ENCODE measurements at places on chromosomes 3 and 15.
A peak's percentile ranks its signal among the peaks of the same experiment; 100 is the strongest.

DNA sequence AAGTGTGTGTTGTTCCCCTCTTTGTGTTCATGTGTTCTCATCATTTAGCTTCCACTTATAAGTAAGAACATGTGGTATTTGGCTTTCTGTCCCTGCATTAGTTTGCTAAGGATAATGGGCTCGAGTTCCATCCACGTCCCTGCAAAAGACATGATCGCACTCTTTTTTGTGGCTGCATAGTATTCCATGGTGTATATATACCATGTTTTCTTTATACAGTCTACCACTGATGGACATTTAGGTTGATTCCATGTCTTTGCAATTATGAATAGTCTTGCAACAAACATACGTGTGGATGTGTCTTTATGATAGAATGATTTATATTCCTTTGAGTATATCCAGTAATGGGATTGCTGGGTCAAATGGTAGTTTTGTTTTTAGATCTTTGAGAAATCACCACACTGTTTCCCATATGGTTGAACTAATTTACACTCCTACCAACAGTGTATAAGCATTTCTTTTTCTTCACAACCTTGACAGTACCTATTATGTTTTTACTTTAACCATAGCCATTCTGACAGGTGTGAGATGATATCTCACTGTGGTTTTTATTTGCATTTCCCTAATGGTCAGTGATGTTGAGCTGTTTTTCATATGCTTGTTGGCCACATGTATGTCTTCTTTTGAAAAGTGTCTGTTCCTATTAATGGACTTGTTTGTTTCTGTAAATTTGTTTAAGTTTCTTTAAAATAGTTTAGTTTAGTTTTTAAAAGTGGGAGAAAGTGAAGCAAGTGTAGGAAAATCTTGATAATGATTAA is 21.9 kb upstream of the SLC30A4 start:
- DNase-seq: no peak

DNA sequence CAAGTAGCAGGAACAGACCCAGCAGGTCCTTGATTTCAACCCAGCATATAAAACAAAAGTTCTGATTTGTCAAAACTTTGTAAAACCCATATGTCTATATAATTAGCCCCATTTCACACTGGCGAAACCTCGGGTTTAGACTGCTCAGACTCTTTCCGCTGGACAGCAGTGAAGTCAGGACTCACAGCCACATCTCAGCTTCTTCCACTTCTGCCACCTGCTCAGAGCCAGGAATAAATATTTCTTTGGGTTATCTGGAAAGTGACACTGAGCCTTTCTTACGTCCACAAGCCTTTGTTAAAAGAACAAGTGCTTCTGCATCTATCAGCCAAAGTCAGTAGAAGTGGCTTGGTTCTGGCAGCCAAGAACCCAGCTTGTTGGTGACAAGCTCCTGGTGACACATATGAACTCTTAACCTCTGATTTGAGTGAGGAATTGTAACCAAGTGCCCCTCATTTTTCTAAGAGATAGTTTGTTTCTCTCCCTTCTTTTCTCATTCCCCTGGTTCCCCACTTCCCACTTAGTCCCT is 118.1 kb upstream of the CHD2 start:
- no peak for DNase-seq

DNA sequence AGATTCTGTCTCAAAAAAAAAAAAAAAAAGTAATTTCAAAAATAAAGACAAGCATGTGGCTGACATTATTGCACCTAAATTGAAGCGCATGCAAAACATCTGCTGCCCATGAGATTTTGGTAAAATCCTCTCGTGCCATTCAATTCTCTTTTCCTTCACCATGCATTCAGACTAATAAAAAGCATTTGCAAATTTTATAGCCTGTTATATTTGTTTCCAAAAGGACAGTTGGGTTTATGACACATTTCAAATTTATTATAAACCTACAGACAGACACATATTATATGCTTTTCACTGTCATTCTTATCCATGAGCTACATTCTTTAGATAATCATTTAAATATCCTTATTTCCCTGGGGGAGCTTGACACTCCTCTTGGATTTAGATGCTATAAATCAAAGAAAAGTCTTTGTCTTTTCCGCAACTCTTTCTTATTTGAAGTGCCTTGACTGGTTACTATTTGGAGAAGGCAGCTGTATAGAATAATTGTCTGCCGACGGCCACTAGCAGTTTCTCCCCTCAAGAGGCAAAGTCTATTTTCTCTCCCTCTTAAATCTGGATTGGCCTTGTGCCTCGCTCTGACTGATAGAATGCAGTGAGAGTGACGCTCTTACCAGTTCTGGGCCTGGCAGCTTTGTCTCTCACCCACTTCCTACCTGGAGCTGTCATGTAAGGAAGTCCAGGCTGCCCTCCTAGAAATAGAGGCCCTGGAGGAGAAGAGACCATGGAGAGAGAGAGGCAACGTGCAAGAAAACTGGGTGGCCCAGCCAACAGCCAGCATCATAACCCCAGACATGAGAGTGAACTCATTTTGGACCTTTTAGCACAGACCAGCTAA is 6.8 kb upstream of the LRIG1 start:
- no peak for DNase-seq

- DNase-seq: no peak
Observed at GRCh38 chr3:119598410-119599098, 869 bp downstream of the PLA1A start.

DNA sequence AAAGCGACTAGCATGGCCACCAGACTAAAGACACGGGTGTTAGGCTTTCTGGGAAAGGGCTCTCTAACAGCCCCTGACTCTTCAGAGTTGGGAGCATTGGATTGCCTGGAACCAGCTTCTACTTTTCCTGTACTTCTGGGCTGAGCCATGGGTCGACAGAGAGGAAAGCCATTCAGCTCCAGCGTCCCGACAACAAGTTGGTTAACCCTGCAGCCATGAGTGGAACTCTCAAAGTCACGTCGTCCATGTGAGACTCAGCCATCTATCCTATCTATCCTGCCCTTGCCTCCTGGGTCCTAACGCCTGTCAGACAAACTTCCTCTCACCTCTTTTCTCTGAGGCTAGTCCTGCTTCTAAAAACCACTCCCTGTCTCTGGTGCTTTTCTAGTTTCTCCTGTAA is 32.6 kb upstream of the TBC1D5 start:
- DNase-seq: no peak

GRCh38 chr3:7565574-7565973 is 704.7 kb downstream of the GRM7 start:
- DNase-seq: no peak

DNA sequence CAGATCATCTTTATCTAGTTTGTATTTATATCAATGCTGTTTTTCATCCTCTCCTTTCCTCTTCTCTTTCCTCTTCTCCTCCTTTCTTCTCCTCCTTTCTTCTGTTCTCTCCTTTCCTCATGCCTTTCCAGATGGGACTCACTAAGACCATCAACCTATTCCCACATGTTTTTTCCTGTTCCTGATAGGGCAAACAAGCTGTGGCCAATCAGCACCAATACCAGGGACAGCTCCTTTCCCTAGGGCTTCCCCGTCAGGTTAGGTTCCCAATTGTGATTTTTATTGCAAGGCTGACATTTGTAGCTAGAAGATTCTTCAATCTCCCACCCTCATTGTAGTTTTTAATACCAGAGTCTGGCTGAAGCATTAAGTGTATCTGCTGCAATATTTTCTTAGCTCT is 76.3 kb upstream of the COL8A1 start:
- DNase-seq: peak; percentile 5

DNA sequence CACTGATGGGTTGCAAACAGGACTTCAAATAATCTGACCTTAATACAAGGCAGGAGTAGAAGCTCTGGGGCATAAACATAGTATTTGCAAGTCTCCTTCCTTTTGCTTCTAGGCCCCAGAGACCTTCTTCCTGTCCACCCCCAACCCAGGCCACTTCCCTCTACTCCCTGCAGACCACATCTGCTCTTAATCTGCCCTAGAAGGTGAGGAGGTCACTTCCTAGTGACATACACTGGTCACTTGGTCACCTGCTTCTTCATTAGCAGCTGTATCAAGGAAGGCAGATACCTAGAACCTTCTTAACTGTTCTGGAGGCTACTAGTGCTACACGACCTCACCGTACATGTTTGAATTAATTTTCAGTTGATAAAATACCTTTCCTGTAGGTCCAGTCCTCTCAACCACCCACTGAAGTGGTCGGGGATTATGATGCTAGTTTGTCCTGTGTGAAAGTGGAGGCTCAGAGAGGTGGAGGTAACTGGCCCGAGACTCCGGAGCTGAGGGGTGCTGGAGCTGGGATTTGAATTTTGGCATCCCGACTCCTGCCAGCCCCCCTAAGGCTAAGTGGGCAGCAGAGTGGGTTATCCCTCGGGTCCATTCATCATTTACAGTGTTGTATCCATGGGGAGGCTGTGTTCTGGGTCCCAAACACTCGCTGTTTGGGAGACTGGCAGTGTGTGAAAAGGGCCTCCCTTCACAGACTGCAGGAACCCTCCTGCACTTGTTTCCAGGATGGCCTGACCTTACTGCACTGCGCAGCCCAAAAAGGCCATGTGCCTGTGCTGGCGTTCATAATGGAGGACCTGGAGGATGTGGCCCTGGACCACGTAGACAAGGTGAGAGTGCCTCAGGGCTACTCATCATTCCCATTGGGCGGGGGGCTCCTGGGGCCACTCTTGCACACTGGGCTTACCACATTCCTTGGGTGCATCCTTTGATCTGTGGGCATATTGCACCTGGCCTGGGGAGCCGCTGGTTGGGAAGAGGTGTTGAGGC is 13.9 kb downstream of the ANKDD1A start:
- DNase-seq: peak; percentile 38

DNA sequence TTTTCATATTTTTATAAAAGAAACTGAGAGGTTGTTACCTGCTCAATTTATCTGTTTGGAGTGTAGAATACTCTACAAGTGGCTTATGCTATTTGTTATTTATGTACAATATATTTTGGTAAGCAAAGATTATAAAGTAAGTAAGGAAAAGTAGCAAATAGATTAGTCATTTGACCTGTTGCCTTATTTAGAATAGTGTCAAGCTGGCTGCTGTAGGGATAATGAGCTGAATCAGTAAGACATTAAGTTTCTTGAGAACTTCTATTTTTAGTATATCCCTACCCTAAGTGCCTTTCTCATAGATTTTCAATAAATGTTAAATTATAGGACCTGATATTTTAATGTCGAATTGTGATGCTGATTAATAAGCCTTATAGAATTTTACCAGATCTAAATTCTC is 37.2 kb downstream of the ECT2 start:
- DNase-seq: no peak

- DNase-seq: no peak
Observed at GRCh38 chr3:18415167-18415566, 10.0 kb downstream of the SATB1 start.
